ENCODE measurements at places on chromosomes 13 and 19. TPM values are rescaled to one million over a fixed set of nuclear protein-coding genes. Genes with fewer than 3 reads are reported as not detected.

The KANK2 gene
- total RNA-seq, result 137 TPM

The SYNGR4 gene
- not detected for total RNA-seq

The KLK4 gene
- not detected for total RNA-seq

The GNG7 gene
- 0.14 TPM for total RNA-seq

The RFXAP gene
- total RNA-seq, result 1.3 TPM

The NALCN gene
- 11.6 TPM for total RNA-seq

The SLC7A9 gene
- not detected for total RNA-seq

The CEACAM18 gene
- total RNA-seq, result not detected

Data from smooth muscle cell of bladder (primary cell).